Activated CD4-positive, alpha-beta T cell treated with anti-CD3 and anti-CD28 coated beads for 36 hours (primary cell): ENCODE measurements at places on chromosomes 3 and 15.

DNA sequence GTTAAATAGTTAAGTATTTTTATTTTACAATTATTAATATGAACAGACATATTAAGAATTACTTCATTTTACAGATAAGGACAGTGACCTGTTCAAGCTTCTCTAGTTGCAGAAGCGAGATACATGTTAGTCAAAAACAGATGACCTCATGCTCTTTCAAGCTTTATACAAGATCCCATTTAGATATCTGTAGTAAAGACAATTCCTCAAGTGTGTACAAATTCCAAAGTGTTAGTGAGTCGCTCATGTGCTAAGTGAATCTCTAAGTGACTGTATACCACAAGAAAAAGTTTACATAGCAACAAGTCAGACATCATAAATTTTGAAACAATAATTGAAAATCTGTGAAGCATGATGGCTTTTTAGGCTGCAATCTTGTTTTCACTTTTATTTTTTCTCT, 293.8 kb downstream of the ROBO1 start:
- no peak for DNase-seq

DNA sequence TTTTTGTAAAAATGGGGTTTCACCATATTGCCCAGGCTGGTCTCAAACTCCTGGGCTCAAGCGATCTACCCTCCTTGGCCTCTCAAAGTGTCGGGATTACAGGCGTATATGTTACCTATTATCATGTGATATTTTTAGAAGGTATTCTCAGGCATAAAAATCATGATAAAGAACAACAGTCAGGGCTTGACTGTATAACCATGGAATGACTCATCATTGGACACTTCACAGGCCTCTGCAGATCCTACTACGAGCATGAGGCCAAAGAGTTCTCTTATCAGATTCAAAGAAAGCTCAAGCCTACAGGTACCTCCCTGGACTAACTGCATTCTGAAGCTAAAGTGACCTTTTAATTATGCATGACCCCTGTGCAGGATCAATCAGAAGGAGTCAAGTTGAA, 91.7 kb upstream of the PRICKLE2 start:
- DNase-seq: no peak

GRCh38 chr15:47843124-47843663, 125.9 kb downstream of the SEMA6D start:
- DNase-seq: no peak

DNA sequence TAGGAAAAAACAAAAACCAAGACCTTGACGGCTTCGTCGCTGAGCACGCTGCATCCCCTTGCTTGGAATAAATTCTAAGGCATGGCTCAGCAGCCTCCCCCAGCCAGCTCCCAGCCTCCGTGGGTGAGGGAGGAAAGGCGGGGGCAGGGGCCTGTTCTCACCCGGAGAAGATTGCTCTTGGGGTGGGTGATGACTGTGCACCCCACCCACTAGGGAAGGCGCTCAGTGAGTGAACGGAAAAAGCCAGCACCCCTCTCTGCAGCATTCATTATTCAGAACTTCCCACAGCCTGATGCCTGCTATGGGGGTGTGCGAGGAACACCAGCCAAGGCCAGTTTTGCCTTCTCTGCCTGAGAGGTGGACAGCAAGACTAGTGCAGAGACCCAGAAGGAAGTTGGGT, 19.3 kb upstream of the NTRK3 start:
- DNase-seq: no peak

- no peak for DNase-seq
Measured at GRCh38 chr3:181300033-181300432, 310.5 kb upstream of the DNAJC19 start.
